ENCODE measurements at places on chromosomes 1 and 21.
A peak's percentile ranks its signal among the peaks of the same experiment; 100 is the strongest.

GRCh38 chr1:56257726-56258125 is 321.6 kb downstream of the PLPP3 start:
- DNase-seq: no peak

GRCh38 chr1:17586172-17586964 is 46.9 kb downstream of the ARHGEF10L start:
- peak; percentile 77 for DNase-seq

DNA sequence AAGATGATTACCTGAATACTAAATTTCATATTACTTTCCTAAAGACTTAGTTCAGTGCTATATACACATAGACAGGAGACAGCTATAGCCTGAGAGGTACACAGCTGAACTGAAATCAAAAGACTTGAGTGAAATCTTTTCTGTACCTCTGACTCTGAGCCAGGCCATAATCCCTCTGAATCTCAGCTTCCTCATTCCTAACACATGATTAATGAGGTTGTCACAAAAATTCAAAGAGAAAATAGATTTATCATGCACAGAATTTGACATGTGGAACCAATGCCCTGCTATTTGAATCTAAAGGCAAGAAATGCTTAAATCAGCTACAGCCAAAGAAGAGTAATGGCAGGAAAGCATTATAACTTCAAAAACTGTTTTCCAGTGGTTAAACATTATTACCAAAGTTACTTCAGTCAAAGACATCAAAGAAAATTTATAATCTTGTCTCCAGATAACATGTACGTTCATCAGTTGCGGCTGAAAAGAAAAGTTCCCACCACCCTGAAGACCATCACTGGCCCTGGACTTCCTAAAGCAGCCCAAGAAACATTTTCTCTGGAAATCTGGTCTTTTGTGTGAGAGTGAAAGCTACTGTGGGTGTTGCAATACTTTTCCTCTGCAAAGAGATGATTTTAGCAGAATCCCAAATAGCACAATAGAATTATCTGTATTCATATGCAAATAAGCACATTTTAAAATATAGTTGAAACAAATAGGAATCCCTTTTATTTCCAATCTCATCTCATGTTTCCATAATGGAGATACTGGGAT is 13.8 kb upstream of the ATP1A1 start:
- no peak for DNase-seq

GRCh38 chr1:99682291-99682751 is 36.4 kb downstream of the PALMD start:
- DNase-seq: peak; percentile 94

DNA sequence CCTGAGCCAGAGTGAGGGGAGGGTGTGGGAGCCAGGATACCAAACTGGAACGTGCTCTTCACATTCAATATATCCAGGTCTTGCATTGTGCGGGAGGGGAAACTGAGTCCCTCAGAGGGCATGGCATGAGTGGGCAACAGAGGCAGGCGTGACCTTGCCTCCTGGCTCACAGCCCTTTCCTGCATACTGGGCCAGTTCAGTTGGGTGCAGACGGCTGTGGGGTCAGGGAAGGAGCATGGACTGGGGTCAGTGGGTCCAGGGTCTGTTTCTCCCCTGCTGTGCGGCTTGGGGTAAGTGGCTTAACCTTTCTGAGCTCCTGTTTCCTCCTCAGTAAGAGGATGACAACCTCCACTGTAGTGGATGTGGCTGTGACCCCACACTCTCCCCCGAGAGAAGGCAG is 16.6 kb downstream of the SERINC2 start:
- no peak for DNase-seq

DNA sequence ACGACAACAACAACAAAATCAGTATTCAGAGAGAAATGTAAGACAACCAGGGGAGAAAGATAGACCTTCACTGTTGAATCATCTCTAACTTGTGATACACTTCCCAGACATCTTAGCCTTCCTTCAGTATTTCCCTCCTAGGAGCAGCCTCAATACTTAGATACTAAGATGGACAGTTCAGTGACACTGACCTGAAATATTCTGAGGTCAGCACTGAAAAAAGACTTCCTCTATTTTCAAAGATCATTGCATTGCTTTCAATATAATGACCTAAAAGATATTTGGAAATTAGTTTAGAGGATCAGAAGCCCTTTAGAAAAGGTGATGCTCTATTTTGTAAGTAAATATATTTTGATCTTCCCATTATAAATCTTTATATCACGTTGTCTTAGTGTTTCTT is 101.0 kb downstream of the MRPL39 start:
- no peak for DNase-seq

GRCh38 chr1:34144766-34145165 is 20.3 kb downstream of the CSMD2 start:
- no peak for DNase-seq

DNA sequence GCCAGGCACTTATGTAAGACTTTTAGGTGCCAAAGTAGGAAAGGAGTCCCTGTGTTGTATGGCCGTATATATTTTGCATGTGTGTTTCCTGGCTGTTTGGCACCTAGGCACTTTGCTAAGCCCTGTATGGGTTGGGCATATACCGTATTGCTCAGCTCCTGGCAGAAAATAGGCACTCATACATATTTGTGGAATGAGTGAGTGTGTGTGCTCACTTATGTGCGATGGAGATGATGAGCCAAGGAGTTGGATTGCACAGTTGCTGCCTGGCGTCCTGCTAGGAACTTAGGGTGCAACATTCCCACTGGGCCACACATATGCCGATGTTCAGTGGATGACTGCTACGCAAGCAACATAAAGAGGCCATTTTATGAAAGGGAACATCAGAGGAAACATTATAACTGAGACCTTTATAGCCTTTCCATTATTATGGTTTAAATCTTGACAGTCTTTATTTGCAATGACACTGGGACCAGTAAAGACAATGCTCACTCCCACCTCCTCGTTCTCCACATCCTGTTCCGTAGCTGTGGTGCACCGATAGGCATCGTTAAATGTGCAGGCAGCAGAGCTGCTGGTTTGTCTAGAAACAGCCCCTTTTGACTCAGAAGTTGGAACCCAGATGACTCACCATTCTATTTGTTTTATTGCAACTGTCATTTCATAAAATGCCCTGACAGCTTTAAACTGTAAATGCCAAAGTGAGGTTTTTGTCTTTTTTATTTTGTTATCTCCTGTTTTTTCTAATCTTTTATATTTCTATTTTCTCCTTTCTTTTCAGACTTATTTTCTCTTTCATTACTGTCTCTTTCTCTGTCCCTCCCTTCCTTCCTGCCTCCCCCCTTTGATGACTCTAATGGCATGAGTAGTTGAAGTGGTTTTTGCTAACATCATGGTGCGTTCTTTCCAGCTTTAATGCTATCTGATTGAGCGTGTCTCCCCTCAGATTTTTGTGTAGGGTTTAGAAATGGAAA is 36.1 kb downstream of the PEX14 start:
- DNase-seq: peak; percentile 86

GRCh38 chr1:167746988-167747655 is 25.3 kb downstream of the MPZL1 start:
- DNase-seq: no peak

DNA sequence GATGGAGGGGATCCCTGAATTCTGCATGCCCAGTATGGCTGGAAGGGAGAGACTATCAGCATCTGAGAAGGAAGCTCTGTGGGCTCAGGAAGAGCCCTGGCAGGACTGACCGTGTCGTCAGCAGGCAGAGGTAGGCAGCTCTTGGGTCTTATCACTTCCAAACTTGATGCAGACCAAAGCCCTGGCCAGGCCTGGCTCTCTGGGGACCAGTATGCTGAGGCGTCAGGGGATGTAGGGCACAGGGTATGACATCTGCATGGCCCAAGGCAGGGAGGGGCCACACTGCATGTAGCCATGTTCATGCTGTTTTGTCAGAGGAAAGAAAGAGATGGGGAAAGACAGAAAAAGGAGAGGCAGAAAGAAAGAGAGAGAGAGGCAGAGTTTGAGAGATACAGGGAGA is 6.3 kb downstream of the FGR start:
- no peak for DNase-seq

- no peak for DNase-seq
These were observed 9.1 kb upstream of the SPRR4 start for GRCh38 chr1:152961226-152961891.

GRCh38 chr1:225897595-225898514 is 8.9 kb upstream of the LEFTY1 start:
- DNase-seq: no peak

DNA sequence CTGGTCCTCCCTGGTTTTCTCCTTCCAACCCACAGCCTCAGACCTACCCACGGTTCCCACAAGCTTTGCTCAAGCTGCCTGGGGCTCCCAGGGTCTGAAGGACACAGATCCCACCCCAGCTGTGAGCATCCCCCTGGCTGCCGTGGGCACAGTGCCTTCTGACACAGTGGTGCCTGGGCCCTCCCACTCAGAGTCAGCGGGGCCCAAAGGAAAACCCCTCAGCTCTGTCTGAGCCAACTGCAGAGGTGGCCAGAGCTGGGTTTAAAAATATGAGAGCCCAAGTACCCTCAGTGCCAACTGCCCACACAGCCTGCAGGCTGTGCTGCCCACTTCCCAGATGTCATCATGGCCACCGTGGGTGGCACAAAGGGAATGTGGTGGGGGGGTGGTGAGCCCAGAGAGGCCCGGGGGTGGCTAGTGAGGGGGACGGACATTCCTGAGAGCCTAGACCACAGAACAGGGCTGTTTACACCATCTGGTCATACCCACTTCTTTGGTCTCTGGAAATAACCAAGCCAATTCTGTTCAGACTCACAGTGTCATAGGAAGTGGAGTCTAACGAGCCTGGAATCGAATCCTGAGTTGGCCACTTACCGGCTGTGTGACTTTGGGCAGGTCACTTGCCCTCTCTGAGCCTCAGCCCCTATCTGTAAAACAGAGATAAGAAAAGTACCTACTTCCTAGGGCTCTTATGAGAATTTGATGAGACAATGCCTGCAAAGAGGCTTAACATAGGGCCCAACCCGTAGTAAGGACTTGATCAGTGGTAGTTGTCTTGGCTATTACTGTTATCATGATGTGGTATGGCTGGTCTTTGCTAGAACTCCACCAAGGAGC is 85.5 kb downstream of the CAMK2N1 start:
- peak; percentile 93 for DNase-seq

- DNase-seq: no peak
These were observed 462.8 kb upstream of the NFIA start for GRCh38 chr1:60619581-60619980.

- no peak for DNase-seq
These were observed 1019.2 kb downstream of the TTLL7 start for GRCh38 chr1:82979593-82980236.

DNA sequence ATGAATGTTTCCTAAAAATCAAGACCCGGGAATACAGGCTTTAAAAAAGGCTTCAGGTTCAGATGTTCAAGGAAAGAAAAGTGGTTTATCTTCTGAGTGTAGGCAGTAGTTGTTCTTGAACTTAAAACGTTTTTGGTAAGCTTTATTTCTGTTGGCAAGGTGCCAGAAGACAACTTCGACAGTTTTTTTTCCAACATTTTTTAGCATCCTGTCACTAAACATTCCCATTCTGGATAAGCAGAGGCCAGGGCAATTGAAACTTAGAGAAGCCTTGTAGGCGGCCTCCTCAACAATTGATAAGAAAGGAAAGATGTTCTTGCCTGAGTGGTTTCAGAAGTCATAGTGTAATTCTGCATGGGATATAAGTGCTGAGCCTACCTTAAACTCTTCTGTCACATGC is 66.7 kb downstream of the PATJ start:
- DNase-seq: peak; percentile 4

DNA sequence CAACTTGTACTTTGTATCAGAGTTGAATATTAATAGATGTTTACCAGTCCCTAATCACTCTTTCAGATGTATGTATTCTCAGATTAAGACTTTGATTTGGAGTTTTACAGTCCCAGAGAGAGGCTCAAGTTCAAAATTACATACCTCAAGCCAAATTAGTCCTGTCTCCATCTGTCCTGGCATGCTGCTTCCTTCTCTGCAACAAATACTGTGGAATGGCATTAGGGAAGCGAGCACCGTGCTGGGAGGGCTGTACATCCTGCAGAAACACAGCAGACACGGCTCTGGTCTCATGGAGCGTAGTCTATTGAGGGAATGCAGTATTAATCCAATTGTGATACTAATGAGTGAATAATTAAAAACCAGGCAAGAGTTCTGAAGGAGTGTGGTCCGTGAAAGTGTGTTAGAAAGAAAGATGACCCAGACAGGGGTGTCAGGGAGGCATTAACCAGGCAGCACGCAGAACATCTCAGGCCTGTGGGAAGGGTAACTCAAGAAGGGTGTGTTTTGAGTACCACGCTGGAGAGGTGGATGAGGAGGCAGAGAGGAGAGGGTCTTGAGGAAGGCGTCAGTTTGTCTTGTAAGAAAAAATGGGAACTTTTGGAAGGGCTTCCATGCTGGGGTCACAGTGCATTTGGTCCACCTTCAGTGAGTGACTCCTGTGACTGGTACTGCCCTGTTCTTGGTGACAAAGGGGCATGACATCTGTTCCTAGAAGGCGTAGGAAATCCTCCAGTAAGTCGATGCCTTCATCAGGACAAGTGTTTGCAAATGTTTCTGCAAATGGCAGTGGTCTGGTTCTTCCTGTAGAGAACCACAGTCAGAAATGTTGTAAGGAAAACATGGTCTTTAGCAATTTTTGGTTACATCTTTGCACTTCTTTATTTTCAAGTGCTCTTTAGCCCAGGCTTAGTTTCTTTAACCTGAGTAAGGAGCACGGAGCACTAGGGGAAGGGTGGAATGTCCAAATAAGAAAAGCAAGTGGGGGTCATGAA is 1.6 kb downstream of the RAB4A start:
- DNase-seq: no peak

DNA sequence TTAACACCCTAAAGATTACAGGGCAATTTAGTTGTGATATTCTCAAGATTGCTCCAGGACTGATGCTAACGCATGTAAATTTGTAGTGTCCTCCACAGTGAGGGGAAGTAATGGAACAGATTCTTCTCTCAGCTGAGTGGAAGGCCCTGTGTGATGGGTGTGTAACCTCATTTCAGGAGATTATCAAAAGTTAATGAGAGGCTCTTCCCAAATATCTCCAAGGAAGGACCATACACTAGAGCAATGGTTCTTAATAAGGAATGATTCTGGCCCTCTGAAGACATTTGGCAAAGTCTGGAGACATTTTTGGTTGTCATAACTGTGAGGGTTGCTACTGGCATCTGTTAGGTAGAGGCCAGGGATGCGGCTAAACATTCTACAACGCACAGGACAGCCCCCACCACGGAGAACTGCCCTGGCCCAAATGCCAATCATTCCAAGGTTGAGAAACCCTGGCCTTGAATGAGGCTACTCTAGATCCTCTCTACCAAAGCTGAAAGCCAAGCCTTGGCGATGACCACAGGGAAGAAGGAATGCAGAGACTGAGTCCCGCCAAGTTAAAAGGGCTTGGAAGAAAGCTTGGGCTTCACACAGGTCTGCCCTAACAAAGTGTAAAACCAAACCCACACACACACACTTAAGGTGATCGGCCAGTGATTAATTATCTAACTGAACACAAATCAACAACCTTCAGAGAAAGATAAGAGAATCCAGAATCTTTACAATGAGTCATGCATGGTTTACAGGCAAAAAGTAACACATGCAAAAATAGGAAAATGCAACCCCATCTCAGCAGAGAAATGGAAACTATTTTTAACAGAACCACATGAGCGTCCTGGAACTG is 135.8 kb downstream of the SYF2 start:
- no peak for DNase-seq

GRCh38 chr1:78040484-78041089 is 5.2 kb upstream of the GIPC2 start:
- DNase-seq: no peak
